ENCODE measurements at places on chromosomes 5 and 9.

- DNase-seq: no peak
Measured at GRCh38 chr5:107121793-107122519, 548.8 kb downstream of the EFNA5 start.

GRCh38 chr9:137297966-137298365 lies 4.1 kb downstream of the NRARP start:
- DNase-seq: no peak

DNA sequence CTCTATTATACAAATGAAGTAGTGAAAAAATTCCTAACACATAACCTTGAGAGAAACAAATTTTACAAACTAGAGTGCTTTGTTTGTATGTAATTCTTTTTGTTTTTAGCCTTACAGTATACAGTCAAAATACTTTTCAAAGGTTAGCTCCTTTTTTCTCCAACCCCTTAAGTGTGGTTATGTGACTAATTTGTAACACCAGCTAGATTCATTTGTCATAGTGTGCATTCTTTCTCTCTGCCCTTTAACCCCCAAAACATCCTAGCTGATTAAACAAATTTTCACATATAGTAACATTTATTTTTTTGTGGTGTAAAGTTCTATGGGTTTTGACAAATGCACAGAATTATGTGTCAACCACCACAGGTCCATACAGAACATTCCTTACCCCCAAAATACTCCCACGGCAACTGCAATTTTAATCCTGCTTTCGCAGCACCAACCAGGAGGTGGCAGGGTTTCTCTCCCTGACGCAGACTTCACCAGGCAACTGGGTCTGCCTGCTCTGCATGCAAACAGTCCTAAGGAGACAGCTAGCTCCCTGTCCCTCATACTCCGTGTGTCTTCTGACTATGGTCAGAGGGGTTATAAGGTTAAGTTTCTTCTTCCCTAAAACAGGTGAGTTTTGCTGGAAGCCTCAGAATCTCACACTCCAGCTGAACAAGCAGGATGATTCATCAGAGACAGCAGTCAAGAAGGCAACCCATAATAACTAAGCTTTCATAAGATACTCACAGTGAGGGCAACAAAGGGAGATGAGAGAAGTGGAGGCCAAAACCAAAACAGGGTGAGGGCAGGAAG lies 44.5 kb upstream of the NR5A1 start:
- peak; percentile 85 for DNase-seq

- no peak for DNase-seq
Measured at GRCh38 chr9:109893241-109893640, 113.2 kb downstream of the PALM2AKAP2 start.

DNA sequence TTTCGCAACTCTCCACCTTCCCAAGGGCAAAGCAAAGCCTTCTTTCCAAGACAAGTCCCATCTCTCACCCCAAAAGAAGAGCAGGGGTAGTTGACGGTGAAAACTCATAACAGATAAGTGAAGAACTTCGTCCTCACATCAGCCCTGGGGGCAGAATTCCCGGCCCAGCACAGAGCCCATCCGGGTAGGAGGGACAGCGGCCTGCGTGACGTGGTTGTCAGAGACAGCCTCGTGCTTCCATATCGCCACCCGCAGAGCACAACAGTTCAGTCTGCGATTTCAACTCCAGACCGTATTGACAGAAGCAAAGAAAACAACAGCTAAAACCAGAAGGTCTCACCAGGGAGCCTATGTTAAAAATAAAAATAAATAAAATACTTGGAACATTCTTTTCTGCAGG lies 273.2 kb downstream of the SYK start:
- DNase-seq: no peak
